Endothelial cell (in vitro differentiated cells): ENCODE measurements at places on chromosomes 6 and 20.

- no peak for DNase-seq
Measured at GRCh38 chr6:39953076-39953618, 18.9 kb upstream of the MOCS1 start.

GRCh38 chr6:167806061-167806700, 20.5 kb upstream of the AFDN start:
- no peak for DNase-seq

DNA sequence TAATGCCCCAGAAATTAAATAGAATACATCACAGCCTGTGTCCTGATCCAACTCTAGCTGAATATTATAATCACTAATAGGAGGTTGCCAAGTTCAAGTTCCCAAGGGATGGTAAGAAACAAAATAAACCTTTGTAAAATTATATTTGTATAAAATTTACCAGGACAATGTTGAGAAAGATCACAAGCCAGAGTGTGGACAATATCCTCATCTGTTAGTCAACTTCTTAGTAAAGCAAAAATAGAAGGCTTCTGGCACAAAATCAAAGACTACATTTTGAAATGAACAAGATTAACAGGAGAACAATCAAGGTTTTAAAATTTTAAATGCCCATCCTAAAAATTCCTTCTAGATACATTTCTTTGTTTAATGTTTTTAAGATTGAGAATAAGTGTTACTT, 290.4 kb upstream of the HSF2 start:
- DNase-seq = no peak

DNA sequence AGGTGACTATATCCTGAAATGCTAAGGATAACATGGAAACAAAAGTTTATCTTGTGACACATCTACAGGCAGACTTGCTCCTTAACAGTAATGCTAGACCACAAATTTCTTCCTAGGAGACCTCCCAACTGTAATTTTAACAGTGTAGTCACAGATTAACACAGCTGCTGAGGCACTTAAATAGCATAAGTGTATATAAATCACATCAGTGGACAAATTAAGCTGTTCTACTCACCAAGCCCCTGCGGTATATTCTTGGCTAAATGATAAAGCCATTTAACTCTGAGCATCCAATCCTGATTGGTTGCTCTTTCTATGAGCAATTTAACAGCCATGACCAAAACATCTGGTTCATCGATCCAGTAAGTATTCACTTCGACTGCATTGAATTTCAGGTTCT, 73.3 kb upstream of the LYRM2 start:
- DNase-seq = no peak

- peak; percentile 59 for DNase-seq
Measured at GRCh38 chr6:135675862-135676261, 175.6 kb upstream of the PDE7B start.

DNA sequence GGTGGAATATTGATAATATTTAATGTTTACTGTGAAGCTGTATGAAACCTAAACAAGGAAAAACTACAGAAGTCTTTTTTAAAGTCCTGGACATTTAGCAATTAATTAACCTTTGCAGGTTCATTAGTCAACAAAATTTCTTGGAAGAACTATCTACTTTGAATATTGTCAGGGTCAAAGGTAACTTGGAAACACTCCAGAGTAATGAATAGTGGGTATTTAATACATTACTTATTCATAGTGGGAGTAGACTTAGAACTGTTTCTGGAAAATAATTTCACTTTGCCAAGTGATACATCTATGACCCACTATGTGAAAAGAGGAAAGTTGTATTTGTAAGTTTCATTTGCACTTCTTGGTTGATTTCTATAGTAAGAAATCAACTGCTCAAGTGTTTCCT, 319.1 kb downstream of the TFAP2B start:
- DNase-seq = no peak

- no peak for DNase-seq
Measured at GRCh38 chr6:14824484-14825275, 421.2 kb upstream of the JARID2 start.

GRCh38 chr6:39061588-39061987, 13.0 kb downstream of the GLP1R start:
- no peak for DNase-seq

GRCh38 chr6:109793021-109793420, 101.9 kb downstream of the FIG4 start:
- no peak for DNase-seq

DNA sequence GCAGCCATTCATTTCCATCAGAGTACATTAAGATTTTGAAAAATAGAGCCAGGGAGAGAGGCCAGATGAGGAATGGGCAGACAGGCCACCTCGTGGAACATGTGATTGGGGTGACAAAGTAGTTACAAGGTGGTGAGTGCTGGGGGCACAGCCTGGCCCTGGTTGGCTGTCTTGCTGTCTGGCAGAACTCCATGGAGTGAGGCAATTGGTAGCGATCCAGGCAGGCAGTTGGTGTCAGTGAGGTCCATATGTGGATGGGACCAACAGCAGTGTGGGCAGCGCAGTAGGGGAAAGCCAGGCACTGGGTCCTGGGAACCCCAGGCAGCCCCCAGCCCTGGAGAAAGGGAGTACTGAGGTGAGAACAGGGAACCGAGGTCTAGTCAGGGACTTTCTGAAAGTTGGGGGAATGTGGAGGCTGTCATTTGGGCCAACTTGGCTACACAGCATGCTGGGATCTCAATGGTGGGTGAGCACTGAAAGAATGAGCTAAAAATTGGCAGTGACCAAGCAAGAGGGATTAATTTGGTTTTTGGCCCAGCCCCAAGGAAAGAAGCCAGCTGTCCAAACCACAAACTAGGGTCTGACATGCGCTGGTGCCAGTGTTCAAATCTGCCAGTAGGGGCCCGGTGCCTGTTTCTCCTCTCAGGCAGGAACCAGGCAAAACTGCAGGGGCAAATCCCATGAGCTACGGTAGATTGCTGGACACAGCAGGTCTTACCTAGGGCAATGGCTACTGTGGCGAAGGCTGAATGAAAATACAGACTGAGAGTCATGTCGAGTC, 61.4 kb upstream of the E2F3 start:
- DNase-seq = no peak

DNA sequence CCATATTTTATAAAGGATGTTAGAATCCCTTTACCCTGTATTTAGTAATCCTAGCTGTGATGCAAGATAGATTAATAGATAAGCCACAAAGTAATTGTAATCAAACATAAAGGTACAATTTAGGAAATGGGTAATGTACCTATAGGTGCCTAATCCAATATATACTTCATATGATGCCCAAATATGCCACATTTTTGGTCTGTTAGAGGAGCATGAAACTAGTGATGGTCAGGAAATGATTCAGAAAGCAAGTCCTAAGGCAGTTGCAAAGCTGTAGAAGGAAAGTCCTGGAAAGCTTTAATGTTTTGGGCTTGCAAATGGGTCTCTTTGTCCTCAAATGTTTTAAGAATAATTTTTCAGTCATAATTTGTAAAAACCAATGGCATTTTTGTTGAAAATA, 76.6 kb upstream of the PTPRK start:
- DNase-seq = no peak

DNA sequence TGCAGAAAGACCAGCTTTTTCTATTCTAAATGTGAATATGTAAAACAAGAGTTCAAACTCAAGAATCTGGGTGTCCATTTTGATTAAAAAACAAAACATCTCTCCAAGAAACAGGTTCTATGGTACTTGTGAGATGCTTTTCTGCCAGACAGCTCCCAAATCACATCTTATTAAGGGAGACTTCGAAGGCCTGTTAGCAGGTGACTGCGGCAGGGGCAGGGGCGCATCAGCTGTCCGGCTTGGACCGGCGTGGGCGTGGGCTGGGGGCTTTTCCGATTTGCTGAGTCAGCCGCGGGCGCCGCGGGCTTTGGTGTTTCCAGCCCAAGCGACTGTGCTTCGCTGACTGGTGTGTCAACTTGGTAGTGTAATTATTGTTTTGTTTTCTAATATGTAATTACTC, 32.6 kb downstream of the TFAP2A start:
- DNase-seq = no peak

GRCh38 chr6:156883497-156884252, 106.5 kb downstream of the ARID1B start:
- no peak for DNase-seq

GRCh38 chr6:31898383-31899011, 999 bp upstream of the EHMT2 start:
- no peak for DNase-seq

GRCh38 chr6:13872681-13873080, 52.1 kb upstream of the RNF182 start:
- DNase-seq = no peak

DNA sequence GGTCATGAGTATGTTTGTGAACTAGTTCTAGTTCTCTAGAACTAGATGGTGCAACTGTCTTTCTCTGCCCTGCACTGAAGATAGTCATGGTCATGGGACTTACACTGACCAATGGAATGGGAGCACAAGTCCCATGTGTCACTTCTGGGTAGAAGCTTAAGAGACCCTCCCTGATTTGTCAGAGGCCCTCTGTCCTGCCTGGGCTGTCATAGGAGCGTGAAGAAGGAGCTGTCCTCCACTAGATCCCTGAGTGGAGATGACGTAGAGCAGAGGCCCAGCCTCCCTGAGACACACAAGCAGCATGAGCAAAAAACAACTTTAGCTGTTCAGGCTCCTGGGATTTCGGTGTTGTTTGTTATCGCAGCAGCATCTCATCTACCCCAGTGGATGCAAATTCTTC, 514.5 kb downstream of the PREX1 start:
- DNase-seq = no peak

DNA sequence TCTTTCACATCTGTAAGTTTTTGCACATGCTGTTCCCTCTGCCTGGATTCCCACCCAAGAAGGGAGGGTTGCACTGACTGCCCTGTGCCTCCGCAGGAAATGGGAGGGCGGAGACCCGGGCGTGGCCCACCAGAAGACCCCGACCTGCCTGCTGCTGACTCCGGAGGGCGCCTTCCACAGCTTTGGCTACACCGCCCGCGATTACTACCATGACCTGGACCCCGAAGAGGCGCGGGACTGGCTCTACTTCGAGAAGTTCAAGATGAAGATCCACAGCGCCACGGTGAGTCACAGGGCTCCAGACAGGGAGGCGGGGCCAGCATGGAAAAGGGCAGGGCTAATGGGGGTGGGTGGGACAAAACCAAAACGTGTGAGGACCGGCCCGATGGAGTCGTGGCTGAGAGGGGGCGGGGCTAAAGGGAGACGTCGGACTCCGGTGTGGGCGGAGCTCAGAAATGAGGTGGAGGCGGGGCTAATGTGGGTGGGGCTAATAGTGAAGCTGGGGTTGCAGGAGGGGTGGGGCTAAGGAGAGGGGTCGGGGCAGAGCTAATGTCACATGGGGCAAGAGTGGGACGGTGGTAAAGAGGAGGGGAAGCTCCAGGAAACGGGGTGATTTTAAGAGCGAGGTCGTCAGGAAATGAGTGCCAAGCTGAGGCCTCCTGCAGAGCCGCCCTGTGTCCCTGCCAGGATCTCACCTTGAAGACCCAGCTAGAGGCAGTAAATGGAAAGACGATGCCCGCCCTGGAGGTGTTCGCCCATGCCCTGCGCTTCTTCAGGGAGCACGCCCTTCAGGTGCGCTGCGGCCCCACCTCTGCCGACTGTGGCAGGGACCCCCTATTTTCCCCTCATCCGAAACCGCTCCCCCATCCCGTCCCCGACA, 12.6 kb downstream of the HSPA12B start:
- peak; percentile 80 for DNase-seq

DNA sequence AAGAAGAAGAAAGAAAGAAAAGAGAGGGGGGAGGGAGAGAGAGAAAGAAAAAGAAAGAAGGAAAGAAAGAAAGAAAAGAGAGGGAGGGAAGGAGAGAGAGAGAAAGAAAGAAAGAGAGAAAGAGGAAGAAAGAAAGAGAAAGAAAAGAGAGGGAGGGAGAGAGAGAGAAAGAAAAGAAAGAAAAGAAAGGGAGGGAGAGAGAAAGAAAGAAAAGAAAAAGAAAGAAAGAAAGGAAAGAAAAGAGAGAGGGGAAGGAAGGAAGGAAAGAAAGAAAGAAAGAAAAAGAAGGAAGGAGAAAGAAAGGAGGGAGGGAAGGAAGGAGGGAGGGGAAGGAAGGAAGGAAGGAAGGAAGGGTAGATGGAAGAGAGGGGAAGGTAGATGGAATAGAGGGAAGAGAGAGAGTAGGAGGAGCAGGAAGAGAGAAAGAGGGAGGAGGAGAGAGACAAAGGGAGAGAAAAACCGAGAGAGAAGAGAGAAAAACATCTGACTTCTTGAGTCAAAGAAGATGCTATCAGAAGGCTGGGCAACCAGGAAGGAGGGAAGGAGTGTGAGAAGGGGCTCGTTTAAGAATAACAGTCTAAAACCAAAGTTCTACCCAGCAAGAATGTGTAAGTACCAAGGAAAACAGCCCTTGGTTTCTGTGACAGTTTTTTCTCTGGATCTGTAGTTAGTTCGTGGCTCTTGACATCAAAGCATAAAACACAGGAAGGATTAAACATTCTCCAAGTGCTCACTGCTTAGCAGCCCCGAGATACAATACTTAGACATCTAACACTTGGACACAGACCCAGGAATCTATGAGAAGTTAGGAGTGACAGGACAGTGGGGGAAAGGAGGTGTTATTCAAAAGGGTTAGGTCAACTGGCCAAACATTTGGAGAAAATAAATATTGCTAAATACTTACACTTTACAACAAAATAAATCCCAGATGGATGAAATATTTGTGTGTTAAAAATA, 131.9 kb upstream of the STMND1 start:
- DNase-seq = no peak

DNA sequence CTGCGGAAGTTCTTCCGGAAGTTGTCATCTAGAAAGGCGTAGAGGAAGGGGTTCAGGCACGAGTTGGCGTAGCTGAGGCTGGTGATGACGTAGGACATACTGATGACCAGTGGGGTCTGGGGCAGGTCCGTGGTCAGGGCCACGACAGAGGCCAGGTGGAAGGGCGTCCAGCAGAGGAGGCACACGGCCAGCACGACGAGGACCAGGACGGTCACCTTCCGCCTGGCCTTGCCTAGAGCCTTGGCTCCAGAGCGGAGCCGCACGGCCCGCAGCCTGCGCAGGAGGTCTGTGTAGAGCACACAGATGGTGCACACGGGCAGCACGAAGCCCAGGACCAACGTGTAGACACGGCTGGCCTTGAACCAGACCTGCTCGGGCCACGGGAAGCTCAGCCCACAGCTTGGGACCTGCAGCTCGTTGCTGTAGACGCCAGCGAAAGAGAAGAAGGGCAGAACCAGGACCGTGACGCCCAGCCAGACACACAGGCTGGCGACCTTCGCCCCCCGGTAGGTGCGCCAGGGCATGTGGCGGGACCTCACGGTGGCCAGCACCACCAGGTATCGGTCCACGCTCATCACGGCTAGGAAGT, 1.4 kb downstream of the NPBWR2 start:
- DNase-seq = no peak

GRCh38 chr20:61765871-61766654, 299.6 kb downstream of the TAF4 start:
- DNase-seq = no peak

- DNase-seq = no peak
Measured at GRCh38 chr6:88760091-88760490, 203.3 kb downstream of the RNGTT start.

GRCh38 chr6:80341330-80341729, 234.9 kb downstream of the BCKDHB start:
- DNase-seq = no peak
